ENCODE measurements at places on chromosomes 13 and 19.
A peak's percentile ranks its signal among the peaks of the same experiment; 100 is the strongest.

DNA sequence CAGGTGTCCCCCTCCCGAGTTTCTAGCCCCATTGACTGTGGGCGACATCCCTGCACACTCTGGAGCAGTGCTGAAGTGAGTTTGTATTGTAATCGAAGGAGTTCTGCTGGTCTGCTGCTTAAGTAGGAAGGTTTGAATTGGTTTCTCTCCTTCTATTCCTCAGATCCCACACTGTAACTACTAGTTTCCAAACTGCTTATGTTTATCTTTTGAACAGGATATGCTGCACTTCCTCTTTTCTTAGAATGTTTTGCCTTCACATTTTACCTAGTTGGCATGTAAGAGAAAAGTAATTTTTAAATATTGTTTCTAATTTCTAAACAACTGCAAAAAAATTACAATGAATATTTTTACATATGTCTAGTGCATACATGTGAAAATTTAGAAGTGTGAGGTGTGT is 511.8 kb downstream of the KLF12 start:
- no peak for DNase-seq

GRCh38 chr13:79870766-79871165 is 389.8 kb downstream of the NDFIP2 start:
- no peak for DNase-seq

DNA sequence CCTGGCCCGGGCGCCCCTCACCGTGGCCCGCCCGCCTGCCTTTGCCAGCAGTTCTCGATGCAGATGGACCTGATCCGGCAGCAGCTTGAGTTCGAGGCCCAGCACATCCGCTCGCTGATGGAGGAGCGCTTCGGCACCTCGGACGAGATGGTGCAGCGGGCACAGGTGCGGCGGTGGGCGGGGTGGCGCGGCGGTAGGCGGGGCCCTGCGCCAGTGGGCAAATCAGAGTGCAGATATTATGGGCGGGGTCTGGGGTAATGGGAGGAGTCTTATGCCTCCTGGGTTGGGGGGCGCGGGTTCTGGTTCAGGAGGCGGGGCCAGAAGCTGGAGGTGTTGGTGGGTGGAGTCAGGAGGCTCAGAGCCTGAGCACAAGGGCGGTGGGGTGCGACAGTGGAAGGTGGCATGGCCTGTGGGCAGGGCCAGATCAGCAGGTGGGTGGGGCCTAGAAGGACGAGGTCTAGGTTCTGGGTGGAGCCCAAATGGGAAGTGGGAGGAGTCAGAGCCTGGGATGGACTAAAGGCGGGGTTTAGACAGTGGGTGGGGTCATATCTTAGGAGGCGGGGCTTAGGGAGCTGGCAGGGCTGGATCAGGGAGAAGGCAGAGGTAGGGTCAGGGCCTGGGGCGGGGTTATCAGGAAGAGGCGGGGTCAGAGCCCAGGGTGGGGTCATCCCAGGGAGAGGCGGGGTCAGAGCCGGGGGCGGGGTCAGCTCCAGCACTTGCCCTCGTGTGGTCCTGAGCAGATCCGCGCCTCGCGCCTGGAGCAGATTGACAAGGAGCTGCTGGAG is 5.6 kb downstream of the APC2 start:
- no peak for DNase-seq

GRCh38 chr19:29259867-29260281 is 46.9 kb upstream of the UQCRFS1 start:
- DNase-seq = no peak

DNA sequence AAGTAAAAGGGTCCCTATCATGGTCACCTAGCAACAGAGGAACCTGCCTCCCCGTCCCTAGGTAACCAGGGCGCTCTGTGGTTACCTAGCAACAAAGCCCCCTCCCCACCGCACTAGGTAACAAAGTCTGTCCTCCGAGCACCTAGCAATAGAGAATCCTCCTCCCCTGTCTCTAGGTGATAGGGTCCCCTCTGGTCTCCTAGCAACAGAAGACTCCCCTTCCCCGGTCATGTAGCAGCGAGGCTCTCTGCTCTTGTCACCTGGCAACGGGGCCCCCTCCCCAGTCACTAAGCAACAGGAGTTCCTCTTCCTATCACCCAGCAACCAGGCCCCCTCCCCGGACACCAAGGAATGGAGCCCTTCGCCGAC is 307 bp downstream of the JOSD2 start:
- no peak for DNase-seq

- DNase-seq = no peak
Observed at GRCh38 chr13:51781246-51782022, 22.5 kb downstream of the DHRS12 start.

DNA sequence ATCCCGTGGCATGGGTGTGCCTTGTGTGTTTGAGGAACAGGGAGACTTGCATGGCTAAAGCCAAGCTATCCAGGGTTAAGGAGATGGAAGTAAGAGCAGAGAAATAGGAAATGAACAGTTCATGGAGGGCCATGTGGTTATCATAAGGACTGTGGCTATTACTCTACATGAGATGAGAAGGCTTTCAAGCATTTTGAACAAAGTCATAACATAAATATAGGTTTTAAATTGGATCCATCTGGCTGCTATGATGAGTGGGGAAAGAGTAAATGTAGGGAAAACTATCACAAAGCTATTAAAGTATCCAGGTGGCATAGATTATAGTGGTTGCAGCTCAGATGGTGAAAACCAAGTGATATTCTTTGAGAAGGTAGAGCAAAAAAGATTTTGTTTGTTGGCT is 184.1 kb downstream of the PCDH17 start:
- DNase-seq = no peak

- DNase-seq = no peak
Observed at GRCh38 chr13:27463500-27463899, 13.1 kb upstream of the MTIF3 start.

DNA sequence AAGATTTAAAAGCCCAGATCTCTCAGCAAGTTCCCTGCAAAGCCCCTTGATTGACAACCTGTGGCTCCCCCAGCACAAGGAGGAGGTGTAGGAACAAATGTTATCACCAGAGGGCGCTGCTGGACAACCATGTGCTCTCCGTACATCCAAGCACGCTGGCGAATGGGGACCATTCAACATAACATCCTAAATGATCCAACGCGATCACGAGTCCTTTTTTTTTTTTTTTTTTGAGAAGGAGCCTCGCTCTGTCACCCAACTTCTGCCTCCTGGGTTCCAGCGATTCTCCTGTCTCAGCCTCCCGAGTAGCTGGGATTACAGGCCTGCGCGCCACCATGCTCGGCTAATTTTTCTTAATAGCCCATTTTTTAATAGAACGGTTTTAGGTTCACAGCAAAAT is 52.0 kb downstream of the NWD1 start:
- peak; percentile 64 for DNase-seq

DNA sequence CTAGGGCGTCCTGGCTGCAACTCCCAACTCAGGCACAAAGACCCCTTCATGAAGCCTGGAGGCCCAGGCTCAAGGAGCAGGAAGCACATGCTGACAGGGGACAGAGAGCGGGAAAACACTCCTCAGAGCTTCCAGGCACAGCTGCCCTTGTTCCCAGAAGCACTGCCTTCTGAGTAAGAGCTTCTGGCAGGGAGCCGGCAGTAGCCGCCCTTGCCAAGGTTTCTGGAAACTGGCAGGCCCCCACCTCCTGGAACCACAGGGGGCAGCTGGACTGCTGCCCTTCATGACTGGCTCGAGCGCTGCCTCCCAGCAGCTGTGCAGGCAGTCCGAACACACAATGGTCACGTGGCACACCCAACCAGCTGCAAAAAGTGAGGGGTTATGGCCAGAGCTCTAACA is 33.6 kb upstream of the EPHX3 start:
- DNase-seq = no peak

- no peak for DNase-seq
Observed at GRCh38 chr13:52892925-52893324, 44.5 kb upstream of the PCDH8 start.

DNA sequence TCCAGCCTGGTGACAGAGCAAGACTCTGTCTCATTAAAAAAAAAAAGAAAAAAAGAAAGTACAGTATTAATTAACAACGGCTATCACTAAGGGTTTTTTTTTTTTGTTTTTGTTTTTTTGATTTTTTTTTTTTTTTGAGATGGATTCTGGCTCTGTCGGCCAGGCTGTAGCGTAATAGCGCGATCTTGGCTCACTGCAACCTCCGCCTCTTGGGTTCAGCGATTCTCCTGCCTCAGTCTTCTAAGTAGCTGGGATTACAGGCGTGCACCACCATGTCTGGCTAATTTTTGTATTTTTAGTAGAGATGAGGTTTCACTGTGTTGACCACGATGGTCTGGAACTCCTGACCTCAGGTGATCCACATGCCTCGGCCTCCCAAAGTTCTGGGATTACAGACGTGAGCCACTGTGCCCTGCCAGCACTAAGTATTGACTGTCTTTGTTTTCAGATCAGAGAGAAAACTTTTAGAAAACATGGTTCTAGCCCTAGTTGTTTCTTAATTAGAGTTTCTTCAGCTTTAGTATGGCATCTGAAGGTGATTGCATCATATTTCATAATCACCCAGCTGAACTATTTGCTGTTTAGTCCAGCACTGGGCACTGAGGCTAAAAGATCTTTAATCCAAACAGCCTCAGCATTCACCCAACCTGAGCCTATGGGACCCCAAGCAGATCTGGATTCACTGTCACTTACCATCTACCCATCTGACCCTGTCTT is 2.7 kb upstream of the GATAD2A start:
- DNase-seq = no peak

- no peak for DNase-seq
Observed at GRCh38 chr13:34863360-34864135, 78.5 kb upstream of the NBEA start.

DNA sequence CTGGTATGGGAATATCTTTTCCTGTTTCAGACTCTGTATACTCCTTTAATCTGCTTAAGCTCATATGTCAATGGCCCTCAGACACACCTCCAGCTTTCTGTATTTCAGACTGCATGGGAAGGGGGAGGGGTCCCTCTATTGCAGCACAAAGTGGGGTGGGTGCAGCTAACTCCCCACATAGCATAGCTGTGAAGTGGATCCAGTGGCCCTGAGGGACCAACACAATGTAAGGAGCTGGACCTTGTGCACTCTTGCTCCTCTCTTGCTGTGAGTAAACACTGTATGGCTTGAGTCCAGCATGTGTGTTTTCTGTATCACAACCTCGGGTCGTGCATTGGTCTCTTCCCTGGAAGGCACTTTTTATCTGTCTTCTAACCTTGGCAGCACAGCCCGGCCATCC is 669.9 kb downstream of the PCDH9 start:
- DNase-seq = no peak

GRCh38 chr19:29685326-29685725 is 20.1 kb downstream of the PLEKHF1 start:
- DNase-seq = no peak

- DNase-seq = no peak
Observed at GRCh38 chr19:39377373-39378362, 13.2 kb downstream of the PAF1 start.

- no peak for DNase-seq
Observed at GRCh38 chr19:5983367-5983955, 5.5 kb upstream of the RANBP3 start.

GRCh38 chr13:30486230-30487074 is 20.7 kb upstream of the HMGB1 start:
- no peak for DNase-seq

GRCh38 chr19:46766569-46767317 is 20.5 kb upstream of the STRN4 start:
- DNase-seq = peak; percentile 42

DNA sequence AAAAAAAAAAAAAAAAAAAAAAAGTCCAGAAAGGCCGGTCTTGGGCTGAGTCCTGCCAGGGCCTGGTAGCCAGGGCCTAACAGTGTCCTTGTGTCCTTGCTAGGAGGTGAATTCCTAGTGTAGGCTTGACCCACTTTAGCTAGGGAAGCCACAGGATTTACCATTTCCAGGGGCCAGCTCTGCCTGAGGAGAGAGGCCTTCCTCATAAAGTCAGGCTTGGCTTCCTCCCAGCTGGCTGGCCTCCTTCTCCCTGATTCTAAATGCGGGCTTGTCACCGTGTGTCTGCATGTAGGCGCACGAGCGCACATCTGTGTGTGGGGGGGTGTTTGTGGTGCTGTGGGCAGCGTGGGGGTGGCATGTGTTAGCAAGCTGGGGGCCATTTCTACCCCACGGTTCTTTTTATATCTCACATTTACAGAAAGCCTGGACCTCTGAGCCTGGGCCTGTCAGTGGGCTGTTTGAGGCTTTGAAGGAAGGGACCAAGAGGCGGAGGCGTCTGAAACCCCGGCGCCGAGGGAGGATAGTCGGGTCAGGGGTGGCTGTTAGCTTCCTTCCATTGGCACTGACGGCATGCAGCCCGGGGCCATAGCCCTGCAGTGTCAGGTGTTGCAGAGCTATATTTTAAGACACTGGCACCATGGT is 31.7 kb downstream of the IER2 start:
- DNase-seq = no peak

GRCh38 chr13:49272296-49272695 is 24.6 kb downstream of the CDADC1 start:
- no peak for DNase-seq

- no peak for DNase-seq
Observed at GRCh38 chr19:4624733-4625362, 14.5 kb upstream of the TNFAIP8L1 start.

DNA sequence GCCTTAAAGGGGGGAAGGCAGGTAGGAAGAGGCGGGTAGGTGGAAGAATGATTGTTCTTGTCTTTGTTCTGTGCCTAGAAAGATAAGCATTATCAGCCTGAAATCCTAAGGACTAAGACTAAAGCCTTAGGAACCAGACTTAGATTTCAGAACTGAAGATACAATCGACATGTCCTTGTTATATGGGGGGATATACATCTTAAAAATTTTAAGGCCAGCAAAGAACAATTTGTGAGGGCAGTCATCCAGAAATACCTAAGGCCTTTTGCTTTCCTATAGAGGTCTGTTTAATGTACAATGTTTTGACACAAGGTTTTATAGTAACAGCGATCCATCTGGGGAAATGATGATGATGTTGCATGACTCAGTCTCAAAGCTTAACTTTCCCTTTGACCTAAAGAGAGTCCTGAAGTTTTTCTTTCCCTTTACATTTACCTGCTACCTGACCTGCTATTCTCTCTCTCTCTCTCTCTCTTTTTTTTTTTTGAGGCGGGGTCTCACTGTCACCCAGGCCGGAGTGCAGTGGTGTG is 20.2 kb upstream of the CEACAM6 start:
- no peak for DNase-seq

- DNase-seq = no peak
Observed at GRCh38 chr19:57803594-57804325, 11.0 kb downstream of the ZNF552 start.

DNA sequence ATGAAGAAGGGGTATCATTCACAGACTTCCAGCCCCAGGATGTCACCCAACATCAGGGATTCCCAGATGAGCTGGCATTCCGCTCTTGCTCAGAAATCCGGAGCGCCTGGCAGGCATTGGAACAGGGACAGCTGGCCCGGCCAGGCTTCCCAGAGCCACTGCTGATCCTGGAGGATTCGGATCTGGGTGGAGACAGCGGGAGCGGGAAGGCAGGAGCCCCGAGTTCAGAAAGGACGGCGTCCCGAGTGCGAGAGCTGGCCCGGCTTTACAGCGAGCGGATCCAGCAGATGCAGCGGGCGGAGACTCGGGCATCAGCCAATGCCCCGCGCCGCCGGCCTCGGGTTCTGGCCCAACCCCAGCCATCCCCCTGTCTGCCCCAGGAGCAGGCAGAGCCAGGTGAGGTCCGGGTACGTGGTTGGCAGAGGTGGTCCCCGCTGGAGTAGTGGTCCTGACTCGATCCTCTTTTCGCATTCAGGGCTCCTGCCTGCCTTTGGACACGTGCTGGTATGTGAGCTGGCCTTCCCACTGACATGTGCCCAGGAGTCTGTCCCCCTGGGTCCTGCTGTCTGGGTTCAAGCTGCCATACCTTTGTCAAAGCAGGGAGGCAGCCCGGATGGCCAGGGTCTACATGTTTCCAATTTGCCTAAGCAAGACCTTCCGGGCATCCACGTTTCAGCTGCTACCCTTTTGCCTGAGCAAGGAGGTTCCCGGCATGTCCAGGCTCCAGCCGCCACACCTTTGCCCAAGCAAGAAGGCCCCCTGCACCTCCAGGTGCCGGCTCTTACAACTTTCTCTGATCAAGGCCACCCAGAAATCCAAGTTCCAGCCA is 11.0 kb downstream of the PLEKHG2 start:
- DNase-seq = no peak

All from activated T-cell treated with anti-CD3 and anti-CD28 coated beads for 1 hour (primary cell).